ENCODE measurements at places on chromosomes 2 and 18.

DNA sequence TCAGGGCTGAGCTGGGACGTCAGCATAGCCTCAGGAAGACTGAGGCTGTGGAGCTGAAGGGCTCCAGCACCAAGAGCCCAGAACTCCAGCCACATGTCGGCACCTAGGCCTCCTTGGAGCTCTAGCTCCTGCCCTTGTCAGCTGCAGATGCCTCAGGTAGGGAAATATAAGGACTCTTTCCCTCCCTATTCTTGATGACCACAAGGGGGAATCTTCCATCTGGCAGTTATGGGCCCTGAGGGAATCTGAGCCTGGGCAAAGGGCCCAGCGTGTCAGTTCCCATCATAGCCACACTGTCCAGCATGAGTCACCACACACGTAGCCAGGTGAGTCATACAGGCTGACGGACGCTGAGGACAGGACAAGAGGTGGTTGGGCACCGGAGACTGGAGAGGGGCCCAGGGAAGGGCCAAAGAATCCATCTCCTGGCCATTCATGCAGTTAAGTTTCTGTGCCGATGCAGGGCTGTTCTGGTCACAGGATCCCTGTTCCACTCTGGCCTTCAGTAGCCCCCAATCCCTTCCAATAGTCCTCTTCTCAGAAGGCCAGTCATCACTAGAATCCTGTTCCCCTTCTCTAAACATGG lies 1.8 kb downstream of the MPV17 start:
- DNase-seq = peak; percentile 81

DNA sequence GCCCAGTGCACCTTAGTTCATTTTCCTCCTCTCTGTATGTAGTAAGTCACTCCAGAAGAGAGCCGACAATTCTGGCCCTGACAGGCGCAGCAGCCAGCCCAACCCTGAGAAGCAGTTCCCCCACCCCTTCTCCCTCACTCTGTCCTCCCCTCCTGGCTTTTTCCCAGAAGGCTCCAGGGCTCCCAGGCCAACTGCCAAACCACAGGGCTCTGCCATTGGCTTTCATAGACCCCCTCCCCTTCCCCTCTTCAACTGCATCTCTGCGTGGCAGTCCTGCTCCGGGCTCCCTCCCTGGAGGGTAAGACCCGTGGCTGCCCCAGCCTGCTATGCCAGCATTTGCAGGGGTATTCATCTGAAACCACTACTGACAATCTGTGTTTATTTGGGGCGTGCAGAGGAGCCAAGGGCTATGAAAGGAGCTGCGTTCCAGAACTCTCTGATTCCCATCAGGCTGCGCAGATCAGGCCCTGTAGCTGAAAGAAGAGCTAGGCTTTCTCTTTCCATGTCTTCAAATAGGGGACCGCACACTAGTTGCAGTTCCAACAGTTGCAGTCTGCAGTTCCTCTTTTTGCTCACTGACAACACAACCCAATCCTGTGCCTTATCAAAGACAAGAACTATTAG lies 388.6 kb upstream of the TNP1 start:
- peak; percentile 47 for DNase-seq

GRCh38 chr2:134099273-134099672 lies 154.6 kb upstream of the MGAT5 start:
- DNase-seq = no peak

DNA sequence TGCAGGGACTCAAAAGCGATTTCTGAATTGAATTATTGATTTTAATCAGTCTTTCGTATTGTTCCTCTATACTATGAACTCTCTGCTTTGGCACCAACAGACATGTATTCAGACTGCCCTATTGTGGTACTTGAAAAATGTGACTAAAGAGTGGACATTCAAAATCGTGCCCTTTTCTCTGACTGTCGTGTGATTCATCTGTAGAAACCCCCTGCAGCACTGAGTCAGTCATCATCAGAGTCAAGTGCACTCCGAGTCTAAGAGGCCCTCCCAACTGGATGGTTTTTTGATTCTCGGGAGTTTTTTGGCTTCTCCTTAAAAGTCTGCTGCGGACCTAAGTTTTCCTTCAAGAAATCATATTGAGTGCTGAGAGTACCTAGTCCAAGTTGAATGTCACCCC lies 96.4 kb upstream of the FOSL2 start:
- no peak for DNase-seq

- DNase-seq = no peak
These were observed 29.7 kb downstream of the DNMT3A start for GRCh38 chr2:25311865-25312575.

DNA sequence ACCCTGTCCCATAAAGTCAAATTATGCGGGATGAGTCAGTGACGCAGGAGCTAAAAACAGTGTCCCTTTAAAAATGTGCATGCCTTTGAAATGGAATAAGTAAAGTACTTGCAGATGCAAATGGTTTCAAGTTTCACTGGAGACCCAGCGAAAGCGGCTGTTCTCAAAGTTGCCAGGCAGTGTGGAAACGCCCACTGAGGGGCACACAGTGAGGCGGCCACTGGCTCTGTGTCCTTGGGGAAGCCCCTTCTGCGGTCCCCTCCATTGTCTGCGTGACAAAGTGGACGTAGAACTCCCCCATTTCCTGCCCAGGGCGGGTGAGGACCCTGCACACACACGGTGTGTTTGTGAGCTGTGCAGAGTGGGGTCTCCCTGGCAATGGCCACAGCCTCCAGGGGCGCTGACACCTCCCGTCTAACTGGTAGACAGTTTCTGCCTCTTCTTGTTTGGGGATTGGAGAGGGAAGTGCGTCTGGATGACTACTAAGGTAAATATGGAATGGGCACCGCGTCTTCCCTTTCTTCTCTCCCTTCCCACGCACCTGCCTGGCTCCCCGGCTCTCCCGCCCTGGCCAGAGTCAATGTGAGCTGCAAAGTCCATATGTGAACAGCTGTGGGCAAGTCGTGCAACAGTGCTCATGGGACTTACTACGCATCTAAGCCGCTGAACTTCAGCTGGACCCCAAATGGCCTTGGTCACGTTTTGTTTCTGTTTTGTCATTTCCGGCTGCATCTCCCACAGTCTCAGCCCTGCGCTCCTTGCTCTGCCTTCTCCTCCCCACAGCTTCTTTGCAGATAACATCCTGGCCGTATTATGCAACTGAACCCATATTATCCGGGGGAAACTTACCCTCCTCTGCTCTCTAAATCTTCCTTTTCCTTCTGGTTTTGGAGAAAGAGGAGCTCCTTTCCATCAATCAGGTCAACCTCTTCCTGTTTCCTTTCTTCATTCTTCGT lies 33.7 kb upstream of the ZNF516 start:
- peak; percentile 12 for DNase-seq

DNA sequence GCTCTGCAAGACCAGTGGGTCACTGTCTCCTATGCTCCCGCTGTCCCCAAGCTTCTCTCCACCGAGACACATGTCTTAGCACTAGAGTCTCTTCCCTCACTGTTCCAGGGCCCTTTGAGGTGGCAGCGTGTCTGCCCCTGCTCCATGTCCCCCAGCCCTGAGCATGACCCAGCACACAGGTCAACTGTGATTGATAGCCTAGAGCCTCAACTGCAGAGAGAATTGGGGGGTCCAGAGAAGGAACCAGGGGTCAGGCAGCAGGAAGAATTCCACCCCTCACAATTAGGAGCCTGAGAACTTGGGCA lies 54.6 kb upstream of the ODC1 start:
- DNase-seq = no peak

- no peak for DNase-seq
These were observed 6.0 kb upstream of the ALLC start for GRCh38 chr2:3651691-3652648.

All from brain pericyte (primary cell).